ENCODE measurements at places on chromosomes 12 and 14.
A peak's percentile ranks its signal among the peaks of the same experiment; 100 is the strongest.

GRCh38 chr12:3381059-3382047 is 109.7 kb upstream of the PRMT8 start:
- peak; percentile 3 for DNase-seq

- no peak for DNase-seq
These were observed 88.7 kb upstream of the PLXNC1 start for GRCh38 chr12:94059394-94060368.

DNA sequence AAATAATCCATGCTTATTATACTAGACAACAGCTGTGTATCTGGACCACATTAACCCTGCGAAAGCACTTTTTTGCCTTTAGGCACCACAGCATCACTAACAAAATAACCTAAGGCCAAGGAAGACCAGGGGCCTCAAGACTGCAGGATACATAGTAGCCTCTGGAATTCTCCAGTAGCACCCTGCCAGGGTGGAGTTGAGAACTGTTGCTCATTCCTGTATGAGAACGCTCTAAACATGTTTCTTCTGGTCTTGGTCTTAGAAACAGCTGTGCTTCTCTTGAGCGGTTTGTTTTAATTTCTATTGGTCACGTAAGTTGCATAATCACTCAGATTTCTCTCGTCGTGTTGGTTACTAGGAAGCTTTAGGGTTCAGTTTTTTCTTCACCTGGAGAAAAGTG is 7.9 kb downstream of the B4GALNT3 start:
- DNase-seq, result no peak

DNA sequence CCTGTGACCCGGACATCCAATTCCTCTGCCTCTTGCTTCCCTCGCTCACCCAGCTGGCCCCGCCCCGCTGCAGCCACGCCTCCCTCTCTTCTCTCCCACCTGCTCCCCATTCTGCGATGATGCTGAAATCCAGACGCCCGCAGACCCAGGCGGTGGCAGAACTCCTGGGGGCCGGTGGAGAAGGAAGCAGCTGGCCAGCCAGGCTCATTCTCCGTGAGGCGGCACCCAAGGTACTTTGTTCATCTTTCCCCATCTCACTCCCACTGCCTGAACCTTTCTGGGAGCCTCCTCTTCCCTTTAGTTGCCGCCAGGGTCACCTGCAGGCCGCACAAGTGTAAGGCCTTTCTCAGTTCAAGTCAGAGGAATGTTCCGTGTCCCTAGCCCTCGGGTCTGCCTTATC is 35.7 kb downstream of the FOXN4 start:
- no peak for DNase-seq

DNA sequence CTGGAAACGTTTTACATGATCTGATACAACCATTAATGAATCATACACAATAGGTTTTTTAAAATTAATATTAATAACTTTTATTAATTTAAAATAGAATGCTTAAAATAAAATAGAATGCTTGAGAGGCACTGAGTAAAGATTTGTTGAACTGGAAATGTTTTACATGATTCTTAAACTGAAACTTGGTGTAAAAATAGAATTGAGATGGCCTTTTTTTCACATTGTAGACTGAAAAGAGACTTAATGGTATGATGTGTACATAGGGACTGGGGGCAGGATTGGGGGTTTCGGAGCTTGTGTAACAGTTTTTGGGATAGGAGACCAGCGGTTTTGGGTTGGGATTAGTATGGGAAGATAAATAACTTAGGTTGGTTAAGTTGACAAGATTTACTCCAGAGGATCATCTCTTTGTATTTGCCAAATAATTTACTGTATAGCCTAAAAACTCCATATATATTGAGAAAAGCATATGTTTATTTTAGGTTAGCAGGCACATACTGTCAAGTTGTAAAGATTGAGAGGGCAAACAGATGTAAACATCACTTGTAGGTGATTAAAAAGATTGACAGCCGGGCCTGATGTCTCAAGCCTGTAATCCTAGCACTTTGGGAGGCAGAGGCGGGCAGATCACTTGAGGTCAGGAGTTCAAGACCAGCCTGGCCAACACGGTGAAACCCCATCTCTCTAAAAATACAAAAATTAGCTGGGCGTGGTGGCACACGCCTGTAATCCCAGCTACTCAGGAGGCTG is 2.0 kb upstream of the ZNF410 start:
- DNase-seq, result no peak

GRCh38 chr12:2939191-2939590 is 20.0 kb upstream of the TEAD4 start:
- DNase-seq, result no peak

GRCh38 chr12:46693034-46693433 is 132.8 kb downstream of the SLC38A4 start:
- DNase-seq, result no peak

DNA sequence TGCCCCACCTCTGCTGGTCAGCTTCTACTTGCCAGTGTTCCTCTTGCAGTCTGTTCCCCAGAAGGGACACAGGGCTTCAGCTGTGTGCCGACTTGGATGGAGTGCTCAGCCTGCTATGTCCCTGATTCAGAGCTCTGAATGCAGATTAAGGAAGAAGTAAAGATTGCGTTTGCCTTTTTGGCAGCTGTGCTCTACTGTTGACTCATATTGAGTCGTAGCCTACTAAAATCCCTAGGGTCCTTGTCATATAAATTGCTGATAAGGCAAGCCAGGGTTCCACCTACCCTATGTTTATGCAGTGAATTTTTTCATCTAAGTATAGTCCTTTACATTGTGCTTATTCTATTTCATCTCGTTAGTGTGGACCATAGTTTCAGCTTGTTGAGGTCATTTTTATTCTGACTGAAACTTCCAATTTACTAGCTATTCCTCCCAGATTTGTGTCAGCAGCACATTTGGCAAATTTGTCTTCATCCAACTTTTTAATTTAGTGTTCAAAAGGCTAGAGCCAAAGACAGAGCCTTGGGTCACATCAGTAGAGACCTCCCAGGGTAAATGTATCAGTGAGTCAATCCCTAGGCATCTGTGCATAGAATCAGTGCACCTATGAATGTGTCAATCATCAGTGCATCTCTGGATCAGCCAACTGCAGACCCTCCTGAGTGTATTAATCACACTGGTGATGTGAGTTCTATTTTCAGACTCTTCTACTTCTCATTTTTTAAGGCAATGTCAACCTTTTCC is 31.9 kb downstream of the CACNA1C start:
- DNase-seq, result peak; percentile 86

- DNase-seq, result no peak
These were observed 71.7 kb downstream of the SLC2A13 start for GRCh38 chr12:40034156-40034555.

DNA sequence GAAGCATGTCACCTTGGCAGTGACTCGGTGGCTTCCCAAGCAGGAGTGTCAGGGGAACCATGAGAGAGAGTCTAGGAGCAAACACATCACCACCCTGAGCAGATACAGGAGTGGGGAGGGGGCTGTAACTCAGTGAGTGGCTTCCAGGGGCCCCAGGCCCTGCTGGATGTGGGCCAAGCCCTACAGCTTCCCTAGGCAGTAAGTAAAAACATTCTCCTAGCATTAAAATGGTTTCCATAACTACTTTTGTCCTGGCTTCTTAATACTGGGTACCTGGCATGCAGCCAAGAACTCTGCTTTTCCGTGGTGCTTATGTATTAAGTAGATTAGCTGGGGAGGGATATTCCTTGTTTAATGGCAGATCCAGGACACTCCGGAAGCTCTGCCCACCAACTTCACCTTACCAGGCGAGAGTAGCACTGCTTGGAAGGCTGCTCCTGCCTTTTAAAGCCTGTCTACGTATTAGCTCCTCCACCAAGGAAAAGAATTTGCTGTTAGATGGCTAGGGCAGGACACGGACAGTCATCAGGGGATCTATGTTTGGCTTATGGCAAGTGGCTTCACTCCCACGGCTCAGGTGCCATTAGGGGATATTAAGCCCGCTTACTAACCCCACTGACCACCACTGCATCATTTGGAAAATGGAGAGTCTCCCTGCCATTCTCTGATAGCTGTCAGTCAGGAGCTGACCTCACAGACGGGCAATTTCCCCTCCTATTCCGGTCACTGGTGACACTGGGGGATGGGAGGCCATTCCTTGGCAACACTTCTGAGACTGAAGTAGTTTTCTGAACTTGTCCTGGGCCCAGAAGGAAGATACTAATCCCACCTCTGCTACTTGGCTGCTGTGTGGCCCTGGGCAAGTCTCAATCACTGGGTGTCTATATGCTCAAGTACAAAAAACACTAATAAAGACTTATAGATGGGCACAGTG is 22.8 kb downstream of the OTUB2 start:
- DNase-seq, result no peak

- DNase-seq, result peak; percentile 79
These were observed 835 bp downstream of the VEZT start for GRCh38 chr12:95218150-95219133.

DNA sequence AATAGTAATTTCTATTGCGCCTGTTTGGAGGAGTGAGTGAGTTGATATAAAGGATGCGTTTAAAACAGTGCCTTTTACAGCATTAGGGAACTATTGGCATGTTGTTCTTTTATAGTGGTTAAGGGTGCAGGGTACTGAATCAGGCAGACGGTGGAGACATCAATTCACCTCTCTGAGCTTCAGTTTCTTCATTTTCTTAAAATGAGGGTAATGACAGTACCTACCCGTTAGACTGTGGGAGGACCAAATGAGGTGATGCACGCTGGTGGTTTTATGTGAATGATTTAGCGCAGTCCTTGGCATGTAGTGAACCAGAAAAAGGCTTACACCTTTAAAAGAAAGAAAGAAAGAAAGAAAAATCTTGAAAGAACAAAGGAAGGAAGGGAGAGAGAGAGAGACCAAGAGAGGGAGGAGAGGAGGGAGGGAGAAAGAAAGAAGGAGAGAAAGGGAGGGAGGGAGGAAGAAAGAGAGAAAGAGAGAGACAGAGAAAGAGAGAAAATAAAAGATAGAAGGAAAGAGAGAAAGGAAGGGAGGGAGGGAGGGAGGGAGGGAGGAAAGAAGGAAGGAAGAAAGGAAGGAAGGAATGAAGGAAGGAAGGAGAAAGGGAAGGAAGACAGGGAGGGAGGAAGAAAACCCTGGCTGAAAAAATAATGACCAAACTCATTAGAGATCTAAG is 22.2 kb upstream of the CCND2 start:
- no peak for DNase-seq

- DNase-seq, result peak; percentile 37
These were observed 8.9 kb downstream of the FAM186A start for GRCh38 chr12:50387487-50387886.

- DNase-seq, result no peak
These were observed 40.9 kb upstream of the NOS1 start for GRCh38 chr12:117402363-117402762.

DNA sequence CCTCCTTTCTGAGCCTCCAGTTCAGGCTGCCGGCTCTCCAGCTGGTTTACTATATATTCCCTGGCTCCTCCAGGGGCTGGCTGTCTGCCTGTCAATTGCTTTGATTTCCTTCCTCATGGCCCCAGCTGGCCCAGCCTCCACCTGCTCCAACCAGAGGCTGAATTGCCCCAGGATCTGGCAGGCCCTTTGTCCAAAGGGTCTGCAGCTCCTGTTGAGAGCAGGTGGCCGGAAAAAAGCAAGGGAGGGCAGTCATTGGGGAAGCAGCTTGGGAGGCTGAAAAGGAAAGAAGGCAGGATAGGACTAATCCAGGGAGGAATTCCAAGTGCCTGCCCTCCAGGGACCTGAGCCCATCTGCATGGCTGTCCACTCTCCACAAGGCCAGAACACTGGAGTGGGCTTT is 25.3 kb downstream of the PAH start:
- DNase-seq, result no peak

- peak; percentile 65 for DNase-seq
These were observed 3.7 kb downstream of the SH2B3 start for GRCh38 chr12:111409403-111409779.

DNA sequence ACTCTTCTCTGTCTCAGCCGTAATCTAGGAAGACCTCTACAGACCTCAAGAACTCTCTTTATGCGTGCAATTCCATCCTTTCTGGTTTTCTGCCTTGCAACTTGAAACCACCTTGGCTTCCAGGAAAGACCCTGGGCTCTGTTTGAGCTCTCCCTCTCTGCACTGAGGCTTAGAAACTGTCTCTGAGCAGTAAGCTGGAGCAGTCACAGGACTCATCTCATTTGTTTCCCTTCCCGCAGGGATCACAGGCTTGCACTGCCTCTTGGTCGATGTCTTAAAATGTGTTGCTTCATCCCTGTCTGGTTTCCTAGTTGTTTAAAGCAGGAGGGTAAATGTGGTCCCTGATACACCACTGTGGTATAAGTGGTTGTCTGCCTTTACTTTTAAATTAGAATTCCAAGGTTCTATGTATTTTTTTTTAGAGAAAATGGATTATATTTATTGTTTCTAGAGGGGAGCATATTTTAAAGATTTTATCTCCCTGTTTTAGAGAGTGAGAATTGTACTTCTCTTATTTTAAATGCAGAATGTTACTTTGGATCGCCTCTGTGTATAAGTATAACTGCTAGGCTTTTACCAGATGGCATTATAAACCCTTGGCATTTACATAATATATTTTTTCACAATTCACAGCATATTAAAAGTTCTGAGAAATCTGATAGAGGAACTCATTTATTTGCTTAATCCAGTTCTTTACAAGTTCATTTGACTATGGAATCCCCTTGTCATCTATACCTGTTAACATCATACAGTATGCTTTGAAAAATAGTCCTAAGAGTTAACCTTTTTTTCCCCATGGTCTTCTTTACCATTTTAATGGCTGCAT is 26.4 kb downstream of the EID3 start:
- DNase-seq, result no peak

DNA sequence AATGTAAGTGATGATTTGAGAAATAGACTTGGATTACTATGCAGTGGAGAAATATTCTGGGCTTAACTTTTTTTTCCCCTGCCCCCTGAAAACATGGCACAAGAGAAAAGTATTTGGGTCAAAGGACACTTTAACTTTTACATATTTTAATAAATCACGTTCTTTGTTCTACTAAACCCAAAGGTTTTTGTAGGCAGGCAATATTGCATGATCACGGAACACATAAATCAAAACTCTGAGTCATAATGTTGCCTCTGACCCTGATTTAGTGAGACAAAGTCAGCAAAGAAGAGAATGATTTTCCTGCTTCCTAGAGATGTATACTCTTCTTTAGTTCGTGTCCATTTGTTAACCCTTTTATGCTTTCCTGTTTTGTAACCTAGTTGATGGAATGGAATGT is 38.0 kb downstream of the ABCD2 start:
- no peak for DNase-seq

- no peak for DNase-seq
These were observed 7.6 kb upstream of the VASH1 start for GRCh38 chr14:76753541-76754198.

DNA sequence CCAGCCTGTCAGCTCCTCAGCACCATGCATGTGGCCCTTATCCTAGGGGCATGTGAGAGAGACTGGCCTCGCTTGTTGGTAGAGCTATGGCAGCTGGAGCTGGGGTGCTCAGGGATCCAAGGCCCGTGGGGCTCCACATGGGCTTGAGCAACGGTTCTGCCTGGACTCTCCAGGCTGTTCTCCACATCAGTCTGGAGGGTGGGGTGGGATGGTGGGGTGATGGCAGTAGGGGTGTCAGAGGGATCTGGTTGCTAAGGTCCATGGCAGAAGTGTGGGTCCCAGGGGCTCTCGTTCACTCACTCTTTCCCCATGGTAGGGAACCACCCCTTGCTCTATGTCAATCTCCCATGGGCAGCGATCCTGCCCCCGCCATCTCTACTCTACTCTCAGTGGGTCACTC is 622.6 kb downstream of the LRFN5 start:
- no peak for DNase-seq
